ENCODE measurements at places on chromosomes 5 and 9.
A peak's percentile ranks its signal among the peaks of the same experiment; 100 is the strongest.

DNA sequence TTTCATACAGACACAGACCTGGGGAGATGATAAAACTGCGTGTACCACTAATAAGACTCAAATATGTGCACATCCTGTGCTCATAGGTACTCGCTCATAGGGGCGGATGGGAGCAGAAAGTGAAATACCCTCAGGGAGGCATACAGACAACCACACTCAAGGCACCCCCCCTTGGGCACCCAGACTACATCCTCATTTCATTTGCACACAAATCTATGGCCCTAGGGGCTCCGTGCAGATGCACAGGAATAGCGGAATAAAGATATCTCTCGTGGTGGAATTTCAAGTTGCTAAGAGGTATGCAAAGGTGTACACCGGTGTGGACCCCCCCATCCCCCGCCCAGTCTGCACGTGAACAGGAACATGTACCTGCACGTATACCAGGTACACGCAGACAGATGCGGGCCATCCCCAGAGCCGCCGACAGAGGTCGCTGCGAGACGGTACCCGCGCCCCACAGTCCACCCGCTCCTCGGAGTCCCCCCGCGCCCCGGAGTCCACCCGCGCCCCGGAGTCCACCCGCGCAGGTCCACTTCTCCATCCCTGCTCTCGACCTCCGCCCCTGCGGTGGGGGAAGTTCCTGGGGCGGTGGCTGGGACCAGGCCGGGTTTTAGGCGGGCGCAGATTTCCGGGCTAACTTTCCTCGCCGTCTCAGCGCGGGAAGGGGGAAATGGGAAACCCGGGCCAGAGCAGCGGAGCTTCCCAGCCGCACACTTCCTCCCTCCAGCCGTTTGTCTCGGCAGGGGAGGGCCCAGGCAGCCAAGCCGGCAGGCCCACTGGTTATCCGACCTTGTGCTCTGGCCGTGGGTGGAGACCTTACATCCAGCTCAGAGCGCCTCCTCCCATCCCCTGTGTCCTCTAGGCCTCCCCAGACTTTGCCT, 1.0 kb upstream of the IL12B start:
- peak; percentile 63 for DNase-seq

DNA sequence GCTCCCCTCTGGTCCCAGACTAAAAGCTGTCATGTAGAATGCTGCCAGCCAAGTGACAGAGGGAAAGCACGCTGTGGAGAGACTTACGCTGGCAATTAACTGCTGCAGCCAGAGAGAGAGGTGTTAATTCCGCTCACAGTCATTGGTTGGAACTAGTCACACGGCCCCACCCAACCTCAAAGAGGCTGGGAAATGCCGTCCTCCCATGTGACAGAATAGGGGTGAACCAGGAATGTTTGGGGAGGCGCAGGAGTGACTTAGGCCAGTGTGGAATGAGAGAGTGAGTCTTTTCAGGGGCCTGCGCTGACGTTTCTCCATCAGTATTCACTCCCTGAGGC, 87.6 kb downstream of the AMBP start:
- DNase-seq, result no peak

GRCh38 chr5:78821536-78822021, 163.5 kb downstream of the ARSB start:
- DNase-seq, result no peak

DNA sequence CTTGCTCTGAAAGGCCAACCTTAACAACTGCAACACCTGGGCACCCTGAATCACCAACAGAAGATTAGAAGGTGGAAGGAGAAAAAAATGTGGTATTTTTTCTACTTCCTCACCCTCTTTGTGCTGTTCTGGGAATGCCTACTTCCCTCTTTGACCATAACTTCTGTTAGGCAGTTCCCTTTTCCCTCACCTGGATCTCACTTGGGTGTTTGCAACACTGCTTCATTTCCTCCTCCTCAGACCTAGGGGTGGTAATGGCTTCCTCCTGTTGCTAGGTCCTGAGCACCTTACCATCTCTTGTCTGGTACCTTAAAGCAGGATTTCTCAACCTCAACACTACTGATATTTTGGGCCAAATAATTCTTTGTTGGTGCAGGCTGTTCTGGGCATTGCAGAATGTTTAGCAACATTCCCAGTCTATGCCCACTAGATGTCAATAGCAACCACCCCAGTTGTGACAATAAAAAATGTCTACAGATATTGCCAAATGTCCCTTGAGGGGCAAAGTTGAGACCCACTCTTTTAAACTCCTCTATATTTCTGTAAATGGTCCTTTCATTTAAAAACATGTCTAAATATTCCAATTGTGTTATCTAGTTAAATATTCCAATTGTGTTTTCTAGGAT, 300.0 kb upstream of the VLDLR start:
- no peak for DNase-seq

GRCh38 chr9:114083666-114084065, 5.6 kb upstream of the AMBP start:
- no peak for DNase-seq

DNA sequence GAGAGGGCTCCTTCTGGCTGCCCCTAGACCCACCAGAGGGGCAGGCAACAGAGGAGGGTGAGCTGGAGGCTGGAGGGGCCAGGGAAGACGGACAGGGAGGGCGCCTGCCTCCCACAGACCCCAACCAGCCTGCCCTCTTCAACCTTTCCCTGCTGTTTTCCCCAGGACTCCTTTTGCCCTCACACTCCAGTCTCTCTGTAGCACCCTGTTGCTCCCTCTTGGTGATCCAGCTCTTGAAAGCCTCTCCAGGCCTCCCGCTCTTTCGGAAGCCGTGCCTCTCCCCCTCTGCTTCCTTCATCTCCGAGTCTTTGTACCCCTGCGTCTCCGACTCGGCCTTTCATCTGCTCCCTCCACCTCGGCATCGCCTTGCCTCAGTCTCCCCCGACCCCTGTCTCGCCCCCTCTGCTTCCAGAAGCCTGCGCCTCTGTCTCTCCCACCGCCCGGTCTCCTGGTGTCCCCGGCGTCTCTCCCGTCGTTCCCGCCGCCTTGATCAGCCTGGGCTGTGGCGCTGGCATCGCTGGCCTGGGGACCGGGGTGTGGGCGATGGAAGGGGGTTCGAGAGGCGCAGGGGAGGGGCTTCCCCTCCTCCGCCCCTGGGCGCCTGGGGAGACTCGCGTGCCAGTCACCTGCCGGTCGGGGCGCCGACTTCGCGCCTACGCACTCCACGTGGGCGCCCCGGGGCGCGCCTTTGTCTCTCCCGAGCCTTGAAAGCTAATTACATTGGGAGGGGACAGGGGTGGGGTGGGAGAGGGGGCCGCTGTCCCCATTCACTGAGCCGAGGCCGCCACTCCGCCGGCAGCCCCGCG, 5.3 kb upstream of the PRDM12 start:
- no peak for DNase-seq

DNA sequence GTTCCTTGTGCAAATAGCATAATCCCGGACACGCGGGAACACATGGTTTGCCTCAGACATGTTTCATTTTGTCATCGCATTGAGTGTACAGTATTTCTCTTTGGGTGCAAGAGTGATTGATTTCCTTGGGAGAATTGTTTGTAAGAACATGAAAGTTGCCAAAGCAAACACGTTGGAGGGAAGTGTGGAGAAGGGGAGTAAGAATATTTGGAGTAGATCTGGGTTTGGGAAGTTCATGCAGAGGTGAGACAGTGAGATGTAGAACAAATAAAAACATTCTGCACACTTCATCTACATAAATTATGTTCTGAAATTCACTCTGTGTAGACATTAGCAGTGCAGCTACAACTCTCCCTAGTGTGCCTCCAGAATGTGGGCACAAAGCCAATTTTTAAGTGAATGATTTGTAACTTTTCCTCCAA, 24.0 kb downstream of the FOXD1 start:
- DNase-seq, result no peak

DNA sequence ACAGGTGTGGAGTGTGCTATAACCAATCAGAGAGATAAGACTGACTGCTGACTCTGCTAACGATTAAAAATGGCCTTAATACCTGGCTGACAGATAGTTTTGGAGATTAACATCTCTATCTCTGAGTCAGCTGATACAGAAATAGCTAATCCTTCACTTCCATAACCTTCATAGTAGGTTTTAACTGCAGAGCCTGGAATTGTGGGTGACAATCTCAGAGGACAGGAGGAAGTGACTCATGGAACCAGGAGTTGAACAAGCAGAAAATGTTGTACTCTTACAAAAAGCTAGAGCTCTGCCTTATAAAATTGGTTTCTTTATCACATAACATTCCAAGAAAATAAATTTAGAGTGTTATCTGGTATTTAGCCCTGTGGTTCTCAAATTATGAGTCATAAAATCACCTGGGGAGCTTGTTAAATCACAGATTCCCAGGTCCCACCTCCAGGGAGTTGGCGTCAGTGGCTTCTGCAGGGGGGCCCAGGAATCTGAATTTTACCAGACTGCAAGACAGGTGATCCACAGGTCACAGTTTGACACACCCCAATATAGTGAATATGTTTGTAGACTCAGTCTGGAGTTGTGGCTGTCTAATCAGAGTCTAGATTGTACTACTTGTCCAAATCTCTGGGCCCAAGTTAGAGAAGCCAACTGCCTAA, 44.4 kb upstream of the AFAP1L1 start:
- no peak for DNase-seq

DNA sequence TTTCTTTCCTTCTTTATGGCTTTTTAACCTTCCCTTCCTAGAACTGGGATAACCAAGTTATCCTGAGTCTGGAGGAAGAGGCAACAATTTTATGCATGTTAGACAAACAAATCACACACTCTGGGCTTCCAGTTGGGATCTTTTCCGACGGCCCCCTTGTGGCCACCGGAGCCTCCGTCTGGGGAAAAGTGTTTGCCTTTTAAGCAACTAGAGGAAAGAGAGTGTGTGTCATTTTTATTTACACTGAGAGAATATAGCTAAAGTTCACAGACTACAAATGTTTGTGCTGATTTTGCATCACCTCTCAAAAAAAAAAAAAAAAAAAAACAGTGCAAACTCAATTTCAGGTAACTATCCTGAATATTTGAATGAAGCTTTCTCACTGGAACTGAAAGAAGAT, 126.2 kb downstream of the SEMA6A start:
- DNase-seq, result no peak

GRCh38 chr9:4680173-4680525, 780 bp downstream of the CDC37L1 start:
- no peak for DNase-seq

Data from stimulated activated CD8-positive, alpha-beta memory T cell treated with anti-CD3 and anti-CD28 coated beads, Interleukin-15, amount 100 ng/mL, for 1 hour (primary cell).